Activated T-cell treated with anti-CD3 and anti-CD28 coated beads for 48 hours (primary cell): ENCODE measurements at places on chromosomes 6 and 20.

GRCh38 chr20:59411589-59411988 is 111.2 kb downstream of the EDN3 start:
- no peak for DNase-seq

DNA sequence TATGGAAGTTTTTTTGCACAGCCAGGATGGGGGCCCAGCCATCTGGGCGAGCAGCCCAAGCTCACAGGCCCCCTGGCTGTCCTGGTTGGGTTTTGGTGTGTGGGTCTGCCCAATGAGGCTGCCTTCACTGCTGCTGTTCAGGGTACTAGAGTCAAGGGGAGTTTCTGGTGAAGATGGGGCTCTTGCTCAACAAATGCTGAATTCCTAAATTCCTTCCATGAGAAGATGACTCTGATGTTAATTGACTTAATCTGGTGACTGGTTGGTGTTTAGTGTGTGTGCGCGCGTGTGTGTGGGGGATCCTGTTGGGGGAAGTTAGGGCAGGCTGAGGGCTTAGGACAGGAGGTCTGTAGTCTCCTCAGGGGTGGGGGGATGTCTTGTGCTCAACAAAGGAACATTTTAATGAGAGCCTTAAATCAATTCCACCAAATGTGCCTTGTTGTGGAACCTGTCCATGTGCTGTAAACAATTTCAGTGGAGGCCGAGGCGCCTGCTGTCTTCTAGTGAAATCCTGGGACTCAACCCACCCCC is 1.9 kb downstream of the PTK7 start:
- DNase-seq, result no peak

GRCh38 chr20:1943275-1944002 is 48.2 kb downstream of the SIRPA start:
- no peak for DNase-seq

GRCh38 chr20:19249106-19249879 is 36.9 kb downstream of the SLC24A3 start:
- no peak for DNase-seq

DNA sequence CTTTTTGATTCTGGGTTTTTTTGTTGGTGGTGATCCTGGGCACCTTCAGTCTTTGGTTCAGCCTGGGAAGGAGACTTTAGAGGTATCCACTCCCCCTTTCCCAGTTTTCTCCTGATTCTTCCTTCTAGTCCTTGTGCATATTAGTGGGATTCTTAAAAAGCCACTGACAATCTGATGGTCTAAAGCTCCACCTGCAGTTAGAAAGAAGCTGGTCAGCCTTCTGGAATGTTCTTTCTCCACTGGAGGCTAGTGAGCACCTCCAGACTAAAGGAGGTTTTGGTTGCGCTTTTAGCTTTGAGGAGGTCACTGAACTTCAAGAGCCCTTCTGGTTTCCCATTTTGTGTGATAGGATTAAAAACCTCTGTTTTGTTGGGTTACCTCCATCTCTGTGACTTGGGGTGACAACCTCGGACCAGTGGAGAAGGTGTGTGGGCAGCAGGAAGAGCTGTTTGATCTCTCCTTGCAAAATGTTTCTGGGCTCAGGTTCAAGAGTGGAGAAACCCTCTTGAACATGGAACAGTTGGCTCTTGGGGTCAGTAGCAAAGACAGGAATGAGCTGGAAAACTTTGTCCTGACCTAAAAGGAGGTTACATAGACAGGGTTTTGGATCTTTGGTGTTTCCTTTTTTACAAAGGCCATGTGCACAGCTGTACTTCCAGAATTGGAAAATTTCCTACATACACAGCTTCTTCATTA is 29.0 kb downstream of the JARID2 start:
- no peak for DNase-seq

- no peak for DNase-seq
These were observed 28.4 kb upstream of the LY86 start for GRCh38 chr6:6559994-6560570.

DNA sequence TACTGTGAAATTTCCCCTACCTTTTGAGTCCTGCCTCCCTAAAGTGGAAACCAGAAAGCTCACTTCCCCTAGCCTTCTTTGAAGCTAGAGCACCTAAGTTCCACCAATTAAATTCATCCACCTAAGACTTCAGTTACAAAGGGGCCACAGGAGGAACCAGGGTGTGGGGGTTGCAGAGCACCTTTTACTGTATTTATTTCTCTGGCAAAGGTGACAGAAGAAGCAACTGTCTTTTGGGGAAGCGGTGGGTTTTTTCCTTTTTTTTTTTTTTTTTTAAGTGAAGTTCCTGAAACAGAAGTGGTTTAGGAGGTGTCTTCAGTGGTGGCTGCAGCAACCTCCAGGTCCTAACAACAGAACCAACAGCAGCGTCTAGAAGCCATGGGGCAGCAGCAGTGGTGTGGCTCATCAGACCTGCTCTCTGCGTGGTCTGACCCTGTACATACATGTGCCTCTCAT is 13.1 kb downstream of the PSMB9 start:
- DNase-seq, result no peak
